ENCODE measurements at places on chromosomes 11 and 22.

GRCh38 chr11:44258190-44258489, 51.8 kb downstream of the ALX4 start:
- DNase-seq, result no peak

GRCh38 chr11:73521621-73522020, 76.3 kb downstream of the FAM168A start:
- DNase-seq, result no peak

DNA sequence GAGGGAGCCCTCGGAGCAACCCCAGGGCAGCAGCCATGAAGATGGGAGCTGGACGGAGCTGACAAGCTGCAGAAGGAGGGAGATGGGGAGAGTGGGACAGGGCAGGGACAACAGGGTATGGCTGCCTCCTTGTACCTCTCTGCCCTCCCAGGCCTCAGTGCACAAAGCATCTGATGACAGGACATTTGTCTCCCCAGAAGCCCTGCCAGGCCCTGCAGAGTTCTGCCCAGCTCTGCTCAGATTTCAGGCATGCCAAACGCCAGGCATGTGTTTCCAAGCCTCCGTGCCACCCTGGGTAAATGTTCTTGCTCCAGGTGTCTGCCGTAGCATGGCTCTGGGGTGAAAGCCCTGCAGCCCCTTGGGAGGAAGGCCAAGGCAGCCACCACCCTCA, 1.1 kb upstream of the IFITM10 start:
- DNase-seq, result no peak

DNA sequence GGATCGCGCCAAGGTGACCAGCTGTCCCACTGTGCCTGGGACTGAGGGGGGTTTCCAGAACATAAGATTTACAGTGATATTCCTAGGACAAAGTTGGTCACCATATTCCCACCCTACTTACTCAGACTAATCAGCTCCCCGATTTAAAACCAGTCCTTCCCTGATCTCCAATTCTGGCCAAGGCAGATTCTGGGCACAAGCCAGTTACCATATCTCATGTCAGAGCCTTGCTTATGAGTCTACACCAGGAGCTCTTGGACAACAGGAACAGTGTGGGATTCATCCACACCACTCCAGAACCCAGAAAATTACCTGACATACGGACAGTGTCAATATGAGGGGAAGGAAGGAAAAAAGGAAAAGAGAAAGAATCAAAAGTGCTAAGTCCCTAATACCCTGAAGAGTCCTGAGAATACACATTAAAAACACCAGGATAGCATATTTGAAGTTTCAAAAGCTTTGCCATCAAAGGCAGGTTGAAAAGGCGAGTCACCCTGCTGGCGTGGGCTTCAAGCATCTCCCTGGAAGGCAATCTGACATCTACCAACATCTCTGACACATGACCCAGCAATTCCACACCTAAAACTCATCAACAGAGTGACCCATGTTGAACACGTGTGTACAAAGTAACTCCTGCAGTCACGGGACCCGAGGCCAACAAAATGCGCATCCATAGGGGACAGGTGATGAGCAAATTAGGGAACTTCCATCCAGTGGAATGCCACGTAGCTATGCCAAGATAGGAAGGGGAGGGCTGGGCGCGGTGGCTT, 8.0 kb upstream of the IL2RB start:
- DNase-seq, result no peak

GRCh38 chr11:126817523-126818450, 182.8 kb downstream of the KIRREL3 start:
- no peak for DNase-seq

DNA sequence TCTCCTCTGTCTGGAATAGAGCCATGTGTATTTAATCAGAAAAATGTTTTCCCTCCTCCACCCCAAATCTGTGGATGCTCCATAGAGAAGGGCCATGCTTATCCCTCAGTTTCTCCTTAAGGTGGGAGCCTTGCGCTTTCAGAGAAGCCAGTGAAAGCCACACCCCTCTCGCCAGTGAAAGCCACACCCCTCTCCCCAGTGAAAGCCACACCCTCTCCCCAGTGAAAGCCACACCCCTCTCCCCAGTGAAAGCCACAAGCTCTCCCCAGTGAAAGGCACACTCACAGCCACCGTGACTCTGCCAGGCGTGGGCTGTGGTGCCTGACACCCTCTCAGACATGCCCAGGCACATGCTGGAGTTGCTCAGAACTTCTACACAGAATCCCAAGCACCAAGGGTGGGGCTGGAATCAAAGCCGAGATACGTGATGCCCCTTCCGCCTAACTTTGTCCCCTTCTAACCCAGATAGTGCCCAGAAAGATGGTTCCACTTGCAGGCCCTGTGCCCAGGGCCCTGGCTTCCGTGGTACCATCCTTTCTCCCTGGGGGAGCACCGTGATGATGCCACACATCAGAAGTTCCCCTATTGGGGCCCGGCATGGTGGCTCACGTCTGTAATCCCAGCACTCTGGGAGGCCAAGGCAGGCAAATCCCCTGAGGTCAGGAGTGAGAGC, 16.5 kb upstream of the PRR5 start:
- peak; percentile 64 for DNase-seq

- no peak for DNase-seq
These were observed 10.9 kb downstream of the TUBA8 start for GRCh38 chr22:18121506-18121905.

- no peak for DNase-seq
These were observed 308.8 kb downstream of the DYNC2H1 start for GRCh38 chr11:103418014-103418413.

DNA sequence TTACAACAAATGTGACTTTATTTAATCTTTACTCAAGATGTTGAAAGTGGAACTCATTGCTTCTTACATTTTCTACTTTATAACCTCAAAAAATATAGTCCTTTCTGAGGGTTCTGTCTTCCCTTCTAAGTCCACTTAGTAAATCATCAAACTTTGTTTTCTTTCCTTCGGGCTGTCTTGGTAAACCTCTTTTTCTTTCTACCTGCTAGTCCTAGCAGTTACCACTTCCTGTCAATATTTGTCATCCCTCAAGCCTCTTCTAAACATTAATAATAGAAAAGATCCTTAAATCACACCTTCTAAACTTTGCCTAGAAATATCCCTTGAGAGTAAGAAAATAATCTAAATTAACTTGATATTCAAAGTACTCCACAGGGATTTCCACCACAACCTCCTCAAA, 580.4 kb downstream of the CNTN5 start:
- no peak for DNase-seq

GRCh38 chr11:44983786-44984185, 33.1 kb upstream of the TP53I11 start:
- no peak for DNase-seq

GRCh38 chr11:2301631-2302305, at the start of the genes C11orf21 and TSPAN32:
TSS of gene C11orf21 (minus strand) at chr11:2301918. CDS start at chr11:2301808, 110 bp downstream.
TSS of gene TSPAN32 (plus strand) at chr11:2302013. CDS start at chr11:2302150, 137 bp downstream.
- DNase-seq, result no peak

- no peak for DNase-seq
These were observed 36.6 kb downstream of the ST3GAL4 start for GRCh38 chr11:126391970-126392632.

- no peak for DNase-seq
These were observed 56.8 kb upstream of the ALX4 start for GRCh38 chr11:44366741-44367140.

DNA sequence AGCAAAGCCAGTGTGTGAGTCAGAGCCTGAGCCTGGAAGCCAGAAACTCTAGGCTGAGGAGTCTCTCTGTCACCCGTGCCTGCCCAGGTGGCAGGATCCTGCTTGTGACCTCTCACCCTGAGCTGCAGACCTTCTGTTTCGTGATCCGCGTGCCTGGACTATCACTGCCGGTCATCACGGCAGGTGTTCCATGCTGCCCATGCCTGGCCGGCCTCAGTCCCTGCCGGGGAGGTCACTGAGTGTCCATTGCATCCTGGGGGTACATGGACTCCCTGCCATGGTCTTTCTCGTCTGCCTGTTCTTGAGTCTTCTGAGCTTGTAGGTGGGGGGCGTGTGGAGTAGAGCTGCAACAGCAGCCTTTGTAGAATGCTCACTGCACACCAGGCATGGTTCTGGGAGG, 1032.4 kb downstream of the TBC1D22A start:
- no peak for DNase-seq

GRCh38 chr11:11036848-11037732, 179.2 kb upstream of the ZBED5 start:
- DNase-seq, result peak; percentile 16
